ENCODE measurements at places on chromosomes 13 and 19.

DNA sequence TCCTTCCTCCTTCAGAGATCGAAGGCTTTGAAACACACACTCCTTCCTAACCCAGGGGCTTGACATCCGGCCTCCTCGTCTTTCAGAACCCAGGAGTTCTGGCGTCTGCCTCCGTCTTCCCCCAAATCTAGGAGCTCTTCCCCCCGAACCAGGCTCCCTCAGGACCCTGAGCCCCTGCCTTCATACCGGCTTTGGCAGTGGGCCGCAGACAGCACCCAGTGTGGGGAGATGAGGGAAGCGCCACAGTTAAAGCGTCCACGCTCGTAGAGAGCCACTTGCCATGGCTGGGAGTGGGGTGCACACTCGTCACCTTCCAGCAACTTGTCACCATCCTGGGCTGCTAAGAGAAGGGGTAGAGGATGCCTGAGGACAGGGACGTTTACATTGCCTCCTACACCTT lies 3.9 kb upstream of the KLK1 start:
- DNase-seq: no peak

GRCh38 chr13:112891477-112892401 lies 77.3 kb upstream of the MCF2L start:
- DNase-seq: no peak

DNA sequence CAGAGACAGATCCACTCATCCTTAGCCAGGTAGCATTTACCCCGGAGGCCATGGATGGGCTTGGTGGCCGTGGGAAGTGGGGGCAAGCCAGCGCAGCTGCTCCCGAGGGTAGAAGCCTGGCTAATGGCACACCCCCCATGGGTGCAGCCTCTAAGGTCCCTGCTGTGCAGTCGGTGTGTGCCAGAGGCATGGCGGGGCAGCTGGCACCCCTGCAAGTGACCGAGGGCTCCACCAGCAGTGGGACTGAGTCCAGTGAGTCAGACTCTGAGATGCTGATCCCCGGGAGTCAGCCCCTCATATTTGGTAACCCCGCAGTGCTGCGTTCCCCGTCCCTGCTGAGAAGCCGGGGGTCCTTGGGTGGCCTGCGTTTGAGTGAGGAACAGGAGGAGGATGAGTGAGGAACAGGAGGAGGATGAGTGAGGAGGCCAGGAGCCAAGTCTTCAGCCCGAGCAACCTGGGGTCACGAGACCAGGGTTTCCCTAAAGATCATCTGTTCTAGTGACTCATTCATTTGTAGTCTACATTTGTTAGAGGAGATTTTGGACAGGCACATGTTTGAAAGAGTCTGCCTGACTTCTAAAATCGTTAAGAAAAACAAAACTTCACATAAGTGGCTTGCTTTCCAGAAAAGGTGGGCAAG lies 180.7 kb downstream of the STK24 start:
- DNase-seq: no peak

DNA sequence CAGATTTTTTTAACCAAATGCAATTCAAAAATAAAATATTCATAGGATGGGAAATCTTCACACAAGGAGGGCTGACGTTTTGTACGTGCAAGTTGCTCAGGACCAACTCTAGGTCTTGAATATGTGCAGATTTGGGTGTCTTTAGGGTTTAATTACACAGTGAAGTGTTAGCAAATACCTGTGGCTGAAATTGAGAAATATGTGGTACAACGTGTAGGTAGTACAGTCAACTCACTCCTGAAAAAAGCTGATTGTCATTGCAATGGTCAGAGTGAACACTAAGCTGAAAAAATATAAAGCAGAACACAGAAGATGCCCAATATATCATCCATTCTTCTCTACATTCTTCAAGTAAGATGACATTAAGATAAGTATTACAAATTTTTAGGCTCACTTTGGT lies 314.3 kb downstream of the SLITRK1 start:
- no peak for DNase-seq

- no peak for DNase-seq
Measured at GRCh38 chr13:34862311-34862710, 79.8 kb upstream of the NBEA start.

DNA sequence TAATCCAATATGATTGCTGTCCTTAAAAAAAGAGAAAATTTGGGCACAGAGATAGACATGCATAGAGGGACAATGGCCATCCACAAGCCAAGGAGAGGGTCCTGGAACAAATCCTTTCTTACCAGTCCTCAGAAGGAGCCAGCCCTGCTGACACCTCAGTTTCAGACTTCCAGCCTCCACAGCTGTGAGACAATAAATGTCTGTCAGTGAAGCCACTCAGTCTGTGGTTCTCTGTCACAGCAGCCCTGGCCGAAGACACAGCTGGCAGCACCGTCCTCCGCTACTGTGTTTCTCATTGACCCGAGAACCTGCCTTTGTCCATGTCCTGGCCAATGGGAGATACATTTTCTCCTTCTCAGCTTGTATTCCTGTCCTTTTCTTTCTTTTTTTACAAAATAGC lies 207.9 kb downstream of the TM9SF2 start:
- DNase-seq: no peak

DNA sequence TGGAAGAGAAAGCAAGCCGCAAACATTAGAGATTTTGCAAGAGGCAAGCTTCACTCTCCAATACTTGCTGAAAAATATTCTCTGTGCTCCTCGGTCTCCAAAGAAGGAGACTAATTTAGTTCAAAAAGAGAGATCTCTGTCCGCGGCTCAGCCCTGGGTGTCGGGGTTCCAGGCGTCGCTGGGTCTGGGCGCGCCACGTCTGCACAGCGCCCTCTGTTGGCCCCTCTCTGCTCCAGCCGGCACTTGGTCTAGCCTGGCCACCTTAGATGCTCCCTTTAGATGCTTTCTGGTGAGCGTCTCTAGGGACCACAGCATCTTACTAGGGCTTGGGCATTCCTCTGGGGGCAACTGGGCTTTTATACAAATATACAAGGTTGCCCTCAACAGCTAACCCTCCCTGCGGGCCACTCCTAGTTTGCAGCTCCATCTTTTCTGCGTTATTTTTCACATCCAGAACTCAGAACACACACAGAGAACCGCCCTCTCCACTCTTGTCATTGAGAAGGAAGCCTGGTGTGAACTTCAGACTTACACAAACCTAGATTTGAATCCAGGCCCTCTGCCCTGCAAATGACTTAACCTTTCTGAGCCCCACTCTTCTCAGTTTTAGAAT lies 78.3 kb downstream of the CYSLTR2 start:
- peak; percentile 21 for DNase-seq

DNA sequence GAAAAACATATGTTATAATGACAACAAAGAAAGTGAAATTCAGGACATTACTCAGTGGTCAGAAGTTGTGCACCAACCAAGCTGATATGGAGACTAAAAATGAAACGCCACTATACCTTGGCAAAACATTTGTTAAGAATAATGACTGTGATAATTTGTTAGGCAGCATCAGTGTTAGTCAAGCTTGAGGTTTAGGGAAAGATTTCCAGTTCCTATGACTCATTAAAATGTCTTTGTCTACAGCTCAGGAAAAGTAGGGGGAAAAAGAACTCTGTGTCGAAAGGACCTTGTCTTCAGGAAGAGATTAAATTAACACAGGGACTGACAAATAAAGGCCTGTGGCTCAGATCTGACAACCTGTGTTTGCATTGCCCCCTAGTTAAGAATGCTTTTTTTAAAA lies 764.1 kb upstream of the SLITRK6 start:
- no peak for DNase-seq

- no peak for DNase-seq
Measured at GRCh38 chr19:8641908-8642547, 11.6 kb downstream of the NFILZ start.

GRCh38 chr19:37977992-37978391 lies 71.0 kb downstream of the SIPA1L3 start:
- no peak for DNase-seq

- no peak for DNase-seq
Measured at GRCh38 chr19:44608391-44608821, 5.0 kb upstream of the IGSF23 start.

DNA sequence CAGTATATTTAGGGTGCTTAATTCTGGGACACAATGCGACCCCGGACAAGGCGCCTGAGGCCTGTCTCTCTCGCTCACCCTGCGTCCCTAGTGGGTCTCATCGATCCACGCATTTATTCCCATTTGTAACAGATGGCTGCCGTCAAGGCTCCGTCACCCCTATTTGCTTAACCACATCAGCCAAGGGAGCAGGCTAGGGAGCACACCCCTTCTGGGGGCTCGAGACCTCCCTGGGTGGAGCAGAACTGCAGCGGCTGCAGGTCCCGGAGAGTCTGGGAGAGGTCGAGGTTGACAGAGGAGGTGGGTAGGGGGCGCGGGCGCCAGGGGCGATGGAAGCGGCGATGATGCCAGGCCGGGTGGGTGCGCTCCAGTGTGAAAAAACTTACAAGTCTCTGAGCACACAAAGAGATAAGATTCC lies 507 bp downstream of the ALG5 start:
- DNase-seq: no peak

DNA sequence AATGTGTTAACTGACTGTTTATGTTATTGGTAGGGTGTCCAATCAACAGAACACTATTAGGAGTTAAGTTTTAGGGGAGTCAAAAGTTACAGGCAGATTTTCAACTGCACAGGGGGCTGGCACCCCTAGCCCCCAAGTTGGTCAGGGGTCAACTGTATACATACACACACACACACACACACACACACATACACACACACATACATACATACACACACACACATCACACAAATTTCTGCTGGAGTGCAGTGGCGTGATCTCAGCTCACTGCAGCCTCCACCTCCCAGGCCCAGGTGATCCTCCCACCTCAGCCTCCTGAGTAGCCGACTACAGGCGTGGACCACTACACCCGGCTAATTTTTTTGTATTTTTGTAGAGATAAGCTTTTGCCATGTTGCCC lies 10.2 kb downstream of the LRRC4B start:
- DNase-seq: no peak

DNA sequence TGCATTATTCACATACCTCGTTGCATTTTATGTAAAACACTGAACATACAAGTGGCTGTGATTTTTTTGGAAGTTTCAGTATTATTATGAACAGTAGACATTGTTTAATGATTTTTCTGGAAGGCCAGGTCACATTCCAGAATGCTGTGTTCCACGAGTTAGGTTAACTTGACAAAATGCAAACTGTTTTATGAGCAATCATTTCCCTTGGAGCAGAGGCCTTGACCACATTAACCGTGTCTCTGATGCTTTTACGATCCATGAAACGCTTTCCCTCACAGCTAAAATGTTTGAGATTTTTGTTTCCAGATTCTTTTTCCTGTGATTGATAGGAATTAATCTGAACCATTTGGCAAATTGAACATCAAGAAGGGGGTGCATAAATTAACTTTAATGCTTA lies 57.8 kb downstream of the MBNL2 start:
- no peak for DNase-seq

DNA sequence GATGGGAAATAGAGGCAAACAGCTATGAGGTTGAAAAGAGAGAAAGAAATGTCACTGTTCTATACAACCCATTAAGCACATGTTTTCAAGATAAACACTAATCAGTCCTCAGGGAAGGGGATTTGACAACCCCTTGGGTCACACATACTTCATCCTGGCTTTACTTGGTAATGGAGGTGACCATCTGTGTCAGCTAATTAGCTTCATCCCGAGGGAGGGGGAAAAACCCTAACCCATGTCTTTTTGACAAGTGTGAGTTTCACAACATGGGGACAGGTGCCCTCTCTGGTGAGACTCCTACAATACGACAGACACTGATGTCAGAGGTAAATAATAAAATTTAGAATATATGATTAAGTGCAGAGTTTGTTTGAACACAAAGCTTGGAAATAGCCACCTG lies 43.1 kb downstream of the ZNF611 start:
- no peak for DNase-seq

GRCh38 chr19:47389150-47389556 lies 30.2 kb downstream of the MEIS3 start:
- DNase-seq: no peak
